ENCODE measurements at places on chromosomes 1 and 21. TPM values are rescaled to one million over a fixed set of nuclear protein-coding genes. Genes with fewer than 3 reads are reported as not detected.

KLHL12 gene
- 55.5 TPM for total RNA-seq

CYP2J2 gene
- total RNA-seq: 0.17 TPM

GPR153 gene
- total RNA-seq: 13.4 TPM

DNAJC6 gene
- total RNA-seq: under 0.01 TPM

GGPS1 gene
- 18.2 TPM for total RNA-seq

TNNI3K gene
- total RNA-seq: 0.66 TPM

LEMD1 gene
- total RNA-seq: not detected

ANGPTL7 gene
- total RNA-seq: 1.5 TPM

ARHGEF11 gene
- total RNA-seq: 28.0 TPM

CD1D gene
- total RNA-seq: 0.66 TPM

PAPPA2 gene
- 4.1 TPM for total RNA-seq

WNT4 gene
- total RNA-seq: not detected

ASCL5 gene
- under 0.01 TPM for total RNA-seq

ATP1A4 gene
- 0.26 TPM for total RNA-seq

SLC5A3 gene
- total RNA-seq: 28.6 TPM

GUCA2A gene
- not detected for total RNA-seq

CFAP74 gene
- 0.26 TPM for total RNA-seq

S100A8 gene
- total RNA-seq: not detected

AIRE gene
- total RNA-seq: not detected

MIER1 gene
- 35.5 TPM for total RNA-seq

SLFNL1 gene
- 0.66 TPM for total RNA-seq

GPR161 gene
- 18.7 TPM for total RNA-seq

PLEKHM2 gene
- 94.6 TPM for total RNA-seq

TMEM51 gene
- 6.1 TPM for total RNA-seq

ZNF695 gene
- 2.6 TPM for total RNA-seq

F11R gene
- total RNA-seq: 0.66 TPM

ZSWIM5 gene
- 0.77 TPM for total RNA-seq

KRTAP19-1 gene
- total RNA-seq: not detected

CFAP298 gene
- 18.7 TPM for total RNA-seq

IGSF3 gene
- total RNA-seq: under 0.01 TPM

CDK18 gene
- total RNA-seq: 1.5 TPM

CFHR1 gene
- 0.50 TPM for total RNA-seq

PDZK1 gene
- 1.5 TPM for total RNA-seq

UTS2 gene
- not detected for total RNA-seq

AADACL4 gene
- total RNA-seq: not detected

FRRS1 gene
- 27.0 TPM for total RNA-seq

LCE6A gene
- total RNA-seq: not detected

KNCN gene
- total RNA-seq: not detected

TSPAN2 gene
- 0.66 TPM for total RNA-seq
